Femur (tissue), 1 donor: ENCODE measurements at places on chromosomes 4 and X.

DNA sequence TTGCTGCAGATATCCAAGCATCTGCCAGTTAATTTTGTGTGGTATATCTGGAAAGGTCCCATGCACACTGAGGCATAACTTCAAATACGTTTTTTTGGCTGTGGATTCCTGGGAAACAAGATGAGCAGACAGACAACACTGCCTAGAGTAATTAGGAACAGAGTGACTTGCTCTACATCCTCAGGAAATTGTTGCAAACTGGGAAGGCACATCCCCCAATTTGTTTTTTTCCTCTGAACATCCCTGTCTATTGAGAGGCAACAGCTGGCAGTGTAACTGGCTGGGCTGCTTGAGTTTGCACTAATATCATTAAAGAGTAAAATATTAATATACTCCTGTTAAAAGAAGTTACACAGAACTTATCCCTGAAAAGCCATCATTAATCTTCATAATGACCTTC lies 207.7 kb upstream of the SLIT2 start:
- DNase-seq = no peak

- no peak for DNase-seq
Measured at GRCh38 chr4:145531859-145532258, 50.2 kb downstream of the SMAD1 start.

DNA sequence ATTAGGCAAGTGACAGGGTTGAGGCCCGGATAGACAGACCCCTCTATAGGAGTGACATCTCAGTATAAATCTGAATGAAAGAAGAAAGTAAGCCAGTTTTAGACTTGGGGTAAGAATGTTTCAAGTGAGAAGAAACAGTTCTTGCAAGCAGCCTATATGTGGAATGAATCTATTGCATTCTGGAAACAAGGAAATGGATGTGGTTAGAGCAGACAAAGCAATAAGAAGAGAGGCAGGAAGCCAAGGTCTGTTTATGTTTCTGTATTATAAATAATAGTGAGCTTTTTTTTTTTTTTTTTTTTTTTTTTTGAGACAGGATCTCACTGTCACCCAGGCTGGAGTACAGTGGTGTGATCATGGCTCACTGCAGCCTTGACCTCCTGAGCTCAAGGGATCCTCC lies 255.8 kb downstream of the UNC5C start:
- no peak for DNase-seq

DNA sequence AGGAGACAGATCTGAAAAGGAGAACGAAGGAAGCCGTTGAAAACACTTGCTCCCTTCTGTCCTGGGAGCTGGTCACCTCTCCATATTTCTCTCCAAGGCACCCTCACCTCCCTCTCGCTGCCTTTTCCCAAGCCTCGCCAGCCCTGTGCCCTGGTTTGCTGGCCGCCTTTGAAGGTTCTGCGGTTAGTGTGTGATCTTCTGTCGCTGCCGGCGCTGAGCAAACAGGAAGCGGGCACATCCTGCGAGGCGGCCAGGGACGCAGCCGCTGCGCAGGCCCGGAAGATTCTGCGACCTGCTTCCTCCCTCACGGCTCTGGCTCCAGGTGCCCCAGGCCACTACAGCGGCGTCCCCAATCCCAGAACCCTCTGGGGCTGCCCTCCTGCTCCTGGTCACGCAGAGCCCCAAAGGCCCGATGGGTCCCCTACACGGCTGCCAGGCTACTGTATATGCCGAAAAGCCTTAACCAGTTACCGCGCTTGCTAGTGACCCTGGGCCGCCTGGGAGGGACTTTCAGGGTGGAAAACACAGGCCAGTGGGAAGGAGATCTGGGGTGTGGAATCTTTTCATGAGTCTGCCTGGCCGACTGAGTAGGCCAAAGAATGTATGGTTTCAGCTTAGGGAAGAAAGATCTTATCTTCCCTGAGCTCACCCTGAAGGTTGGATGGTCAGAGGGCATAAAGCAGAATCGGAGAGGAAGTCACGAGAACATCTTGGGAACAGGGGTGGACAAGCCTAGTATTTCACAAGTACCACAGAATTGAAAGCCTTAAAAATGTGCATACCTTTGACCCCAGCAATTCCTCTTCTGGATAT lies 2.3 kb upstream of the SASH3 start:
- DNase-seq = peak; percentile 59
